Nucleus accumbens (tissue), 56 donors: ENCODE measurements at places on chromosomes 12 and 14.

DNA sequence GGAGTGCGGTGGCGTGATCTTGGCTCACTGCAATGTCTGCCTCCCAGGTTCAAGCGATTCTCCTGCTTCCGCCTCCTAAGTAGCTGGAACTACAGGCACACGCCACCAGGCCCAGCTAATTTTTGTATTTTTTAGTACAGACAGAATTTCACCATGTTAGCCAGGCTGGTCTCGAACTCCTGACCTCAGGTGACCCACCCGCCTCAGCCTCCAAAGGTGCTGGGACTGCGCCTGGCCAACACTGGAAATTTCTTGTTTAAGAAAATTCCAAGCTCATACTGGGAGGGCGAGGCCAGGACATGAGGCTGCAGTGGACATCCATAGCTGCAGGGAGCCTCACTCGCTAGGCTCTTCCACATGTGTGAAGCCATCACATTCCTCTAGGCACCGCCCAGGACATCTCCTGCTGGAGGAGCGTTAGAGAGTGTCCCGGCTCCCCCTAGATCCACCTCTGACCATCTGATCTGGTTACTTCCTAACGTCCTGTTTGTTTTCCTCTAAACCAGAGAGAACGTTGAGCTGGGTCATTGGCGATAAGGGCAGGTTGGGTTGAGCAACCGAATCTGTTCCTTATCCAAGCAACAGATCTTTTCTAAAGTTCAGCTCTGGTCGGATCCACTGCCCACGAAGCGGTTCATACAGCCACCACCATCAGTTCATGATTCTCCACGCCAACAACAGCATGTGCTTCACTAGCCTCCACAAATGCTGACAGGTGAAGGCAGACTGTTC lies 108.2 kb upstream of the MED13L start:
- DNase-seq, result no peak

DNA sequence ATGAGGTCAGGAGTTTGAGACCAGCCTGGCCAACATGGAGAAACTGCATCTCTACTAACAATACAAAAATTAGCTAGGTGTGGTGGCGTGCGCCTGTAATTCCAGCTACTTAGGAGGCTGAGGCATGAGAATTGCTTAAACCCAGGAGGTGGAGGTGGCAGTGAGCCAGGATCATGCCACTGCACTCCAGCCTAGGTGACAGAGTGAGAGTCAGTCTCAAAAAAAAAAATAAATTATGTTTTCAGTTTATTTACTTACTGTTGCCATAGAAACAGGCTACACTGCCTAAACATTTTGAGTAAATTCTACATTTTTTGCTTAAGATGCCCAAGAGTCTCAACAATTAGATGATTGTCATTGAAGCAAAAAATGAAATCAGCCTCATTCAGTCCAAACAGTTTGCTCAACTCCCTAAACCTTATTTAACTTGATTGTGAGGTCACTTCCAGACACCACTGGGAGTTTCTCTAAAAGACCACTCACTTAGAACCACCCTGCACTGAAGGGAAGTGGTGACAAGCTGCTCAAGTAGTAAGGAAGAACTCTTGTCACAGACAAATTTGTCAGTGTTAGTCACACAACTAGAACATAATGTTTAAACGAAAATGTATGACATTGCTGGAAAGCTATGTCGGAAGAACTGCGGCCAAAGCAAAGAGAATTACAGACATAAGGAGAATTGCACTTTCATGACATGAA lies 9.8 kb upstream of the GNPNAT1 start:
- DNase-seq, result no peak

DNA sequence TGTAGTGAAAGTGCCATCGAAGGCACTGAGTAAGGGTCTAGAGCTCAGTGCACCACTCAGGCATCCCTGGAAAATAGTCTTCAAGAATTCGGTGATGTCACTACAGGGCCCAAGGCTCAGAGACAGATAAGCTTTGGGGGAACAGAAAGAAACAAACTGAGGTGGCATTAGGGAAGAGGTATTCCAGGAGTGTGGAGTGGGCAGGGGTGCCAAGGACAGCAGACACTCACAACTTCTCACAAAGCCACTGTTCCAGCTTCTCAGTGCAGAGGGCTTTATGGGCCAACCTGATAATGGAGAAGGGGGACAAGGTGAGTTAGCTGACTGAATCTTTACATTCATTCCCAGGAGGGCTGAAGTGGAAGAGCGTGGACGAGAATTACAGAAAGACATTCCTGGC lies 2.1 kb downstream of the LALBA start:
- DNase-seq, result no peak

- no peak for DNase-seq
Measured at GRCh38 chr12:69243099-69244084, 4.0 kb downstream of the CPSF6 start.

GRCh38 chr12:14416658-14417057 lies 51.2 kb downstream of the ATF7IP start:
- no peak for DNase-seq

DNA sequence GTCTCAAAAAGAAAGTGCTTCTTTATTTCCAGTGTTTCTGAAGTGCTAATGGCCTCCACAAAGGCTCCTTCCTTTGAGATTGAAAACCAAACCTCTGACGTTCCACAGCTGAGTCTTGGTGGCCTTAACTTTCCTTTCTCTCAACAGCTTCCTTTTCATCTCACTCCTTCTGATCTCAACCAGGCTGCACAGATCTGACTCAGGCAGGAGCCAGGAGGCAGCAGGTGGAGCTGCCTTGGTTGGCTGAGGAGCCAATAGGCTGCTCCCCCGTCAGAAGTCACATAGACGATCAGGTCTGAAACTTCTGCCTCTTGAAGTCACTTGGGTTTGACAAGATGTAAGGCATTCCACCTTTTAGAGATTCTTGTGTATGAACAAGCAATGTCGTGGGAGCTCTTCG lies 9.1 kb upstream of the KCNA5 start:
- DNase-seq, result no peak

DNA sequence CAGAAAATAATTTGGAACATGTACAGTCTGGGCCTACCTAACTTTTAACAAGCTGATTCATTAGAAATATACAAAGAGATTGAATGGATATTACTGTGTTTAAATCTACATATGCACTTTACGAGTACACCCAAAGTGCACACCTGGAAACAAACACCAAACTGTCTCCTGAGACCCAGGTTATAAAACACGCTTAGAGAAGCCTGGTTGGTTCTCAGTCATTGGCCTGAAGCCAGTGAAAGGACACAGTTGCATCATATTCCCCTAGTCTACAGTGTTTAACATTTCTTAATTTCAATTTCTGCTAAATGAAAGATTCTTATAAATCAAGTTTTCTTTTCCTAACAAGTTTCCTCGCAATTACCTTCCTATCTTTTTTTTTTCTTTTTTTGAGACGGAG lies 209.5 kb downstream of the FBXL14 start:
- DNase-seq, result no peak

GRCh38 chr12:14892726-14893505 lies 7.3 kb upstream of the MGP start:
- DNase-seq, result peak; percentile 4

DNA sequence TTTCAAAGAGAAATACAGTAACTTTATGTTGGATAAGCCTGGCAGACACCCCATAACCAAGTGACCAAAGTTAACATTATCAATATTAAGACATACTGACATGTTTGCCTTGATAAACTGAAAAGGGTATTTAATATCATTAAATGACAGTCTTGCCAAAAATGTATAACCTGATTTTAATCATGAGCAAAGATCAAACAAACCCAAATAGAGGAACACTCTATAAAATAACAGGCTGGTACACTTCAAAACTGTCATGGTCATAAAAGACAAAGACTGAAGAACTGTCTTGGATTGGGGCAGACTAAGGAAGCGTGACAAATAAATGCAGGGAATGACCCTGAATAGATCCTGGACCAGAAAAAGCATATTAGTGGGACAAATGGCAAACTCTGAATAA lies 64.0 kb downstream of the AKAP6 start:
- DNase-seq, result no peak

GRCh38 chr14:85663256-85663655 lies 133.3 kb downstream of the FLRT2 start:
- DNase-seq, result no peak

- no peak for DNase-seq
Measured at GRCh38 chr14:68953196-68953555, 25.9 kb downstream of the ACTN1 start.

DNA sequence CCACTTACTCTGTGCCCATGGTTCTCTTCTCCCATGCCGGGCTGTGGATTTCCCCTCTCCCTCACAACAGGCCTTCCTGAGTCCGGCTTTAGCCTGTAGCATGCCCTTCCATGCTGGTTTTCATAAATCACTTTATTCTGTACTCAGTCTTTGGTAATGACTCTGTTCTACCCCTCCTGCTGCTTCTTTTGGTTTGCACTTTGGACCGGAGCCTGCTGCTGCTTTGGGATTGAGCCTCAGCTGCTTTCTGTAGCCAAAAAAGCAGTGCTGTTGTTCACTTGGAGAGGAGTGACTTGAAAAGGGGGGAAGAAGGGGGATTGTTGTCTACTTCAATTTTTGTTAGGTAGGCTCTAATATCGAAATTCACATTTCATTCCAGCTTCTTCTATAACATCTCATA lies 8.5 kb upstream of the SLC6A13 start:
- DNase-seq, result peak; percentile 32

DNA sequence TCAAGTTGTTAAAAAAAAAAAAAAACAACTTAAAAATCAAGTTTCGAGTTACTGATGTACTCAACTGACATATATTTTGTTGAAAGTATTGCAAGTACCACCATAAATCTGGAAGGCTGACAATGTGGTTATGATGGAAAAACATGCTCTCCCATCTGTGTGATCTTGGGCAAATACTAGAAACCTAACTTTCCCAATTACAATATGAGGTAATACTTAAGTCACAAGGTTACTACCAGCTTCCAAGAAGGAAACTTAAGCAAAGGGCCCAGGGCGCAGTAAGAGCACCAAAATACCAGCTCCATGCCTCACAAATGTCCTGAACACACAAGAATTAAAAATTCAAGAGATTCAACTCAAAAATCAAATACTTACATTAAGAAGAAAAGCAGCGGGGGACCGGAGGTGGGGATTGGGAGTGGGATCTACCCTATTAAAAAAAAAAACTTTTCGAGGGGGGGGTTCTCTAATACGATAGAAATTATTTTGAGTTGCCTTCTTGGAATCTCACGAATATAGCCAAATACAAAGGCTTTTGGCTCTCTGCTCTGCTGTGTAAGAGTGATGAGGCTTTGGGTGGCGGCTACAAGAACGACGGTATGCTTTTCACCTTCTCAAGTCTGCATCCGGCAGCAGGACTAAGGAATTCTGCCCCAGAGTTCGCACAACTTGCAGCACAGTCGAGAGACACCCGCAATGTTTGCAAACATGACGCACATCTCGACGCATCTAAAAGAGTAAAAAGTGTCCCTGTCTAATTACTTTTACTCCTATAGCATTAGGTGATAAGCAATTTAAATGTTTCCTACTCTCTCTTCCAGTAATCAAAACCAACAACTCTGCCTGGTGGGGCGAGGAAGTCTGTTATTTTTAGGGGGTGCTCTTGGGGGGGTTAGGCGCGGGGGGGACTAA lies 1.1 kb downstream of the SAV1 start:
- no peak for DNase-seq

GRCh38 chr14:90487031-90487430 lies 90.2 kb downstream of the CALM1 start:
- DNase-seq, result no peak

GRCh38 chr12:2806700-2807099 lies 5.8 kb upstream of the ITFG2 start:
- DNase-seq, result no peak

DNA sequence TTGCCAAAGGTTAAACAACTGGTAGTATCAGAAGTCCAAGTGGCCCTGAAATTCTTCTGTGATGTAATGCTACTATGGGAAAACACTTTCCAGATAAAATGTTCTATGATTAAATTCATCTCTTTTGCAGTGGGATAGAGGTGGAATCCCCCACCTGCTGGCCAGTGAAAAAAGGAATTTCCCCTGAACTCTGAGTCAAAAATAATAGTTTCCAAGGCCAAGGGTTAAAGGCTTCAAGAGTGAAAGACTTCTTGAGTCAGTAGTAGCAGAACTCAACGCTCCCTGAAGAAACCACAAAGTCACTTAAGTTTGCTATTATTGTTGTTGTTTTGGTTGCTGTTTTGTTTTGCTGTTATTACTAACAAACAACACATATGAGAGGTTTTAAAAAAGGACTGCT lies 330.8 kb downstream of the SOX5 start:
- DNase-seq, result no peak

DNA sequence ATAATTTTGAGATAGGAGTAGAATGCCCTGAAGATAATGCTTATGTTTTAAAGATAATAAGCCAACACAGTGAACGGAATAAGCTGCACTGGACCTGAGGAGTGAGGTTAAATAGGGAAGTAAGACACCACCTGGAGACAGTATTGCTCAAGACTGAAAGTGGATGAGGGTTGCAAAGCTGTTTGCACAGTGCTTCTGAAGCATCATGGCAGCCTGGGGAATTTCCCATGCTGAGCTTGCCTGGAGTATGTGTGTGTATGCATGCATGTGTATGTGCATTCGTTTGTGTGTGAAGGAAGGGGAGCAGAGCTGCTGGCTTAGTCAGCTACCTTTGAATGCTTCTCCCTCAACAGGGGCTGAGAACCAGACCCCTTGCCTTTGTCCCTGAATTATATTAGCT lies 35.8 kb downstream of the BHLHE41 start:
- DNase-seq, result no peak

DNA sequence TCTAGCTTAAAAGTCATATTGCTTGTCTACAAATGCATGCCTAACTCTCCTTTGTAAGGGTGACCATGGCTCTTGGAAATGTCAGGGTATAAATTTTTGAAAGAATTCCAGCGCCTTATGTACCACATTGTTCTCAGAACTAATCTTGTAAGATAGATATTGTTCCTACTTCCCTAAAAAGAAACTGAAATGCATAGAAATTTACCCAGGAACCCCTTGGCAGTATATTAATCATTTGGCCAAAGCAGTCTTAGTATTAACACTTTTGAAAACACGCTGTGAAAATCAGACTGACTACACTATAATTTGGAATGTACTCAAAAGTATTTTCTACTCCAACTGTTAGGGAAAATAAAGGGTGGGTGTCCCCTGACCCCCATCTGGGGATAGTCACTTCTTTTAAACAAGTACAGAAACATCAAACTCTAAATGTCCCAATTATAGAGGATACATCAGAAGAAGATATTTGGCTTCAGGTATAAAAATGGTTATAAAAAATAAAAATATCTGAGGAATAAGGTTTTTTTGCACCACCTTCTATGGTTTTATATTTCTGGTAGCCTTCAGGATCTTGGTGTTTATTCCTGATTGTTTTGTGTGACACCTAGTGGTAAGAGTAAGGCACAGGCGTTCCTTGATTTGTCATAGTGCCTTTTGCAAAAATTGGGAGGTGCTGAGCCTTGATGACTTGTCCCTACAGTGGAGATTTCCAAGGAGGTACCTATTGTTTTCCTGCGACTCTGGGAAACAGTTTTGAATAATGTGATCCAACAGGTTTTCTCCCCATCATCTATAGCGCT lies 2.2 kb upstream of the NFKBIA start:
- no peak for DNase-seq
